Activated T-helper 9 cell treated with anti-CD3 and anti-CD28 coated beads, Interleukin-2, amount 50 U/mL, for 16 hours (primary cell): ENCODE measurements at places on chromosomes 12 and 14.

DNA sequence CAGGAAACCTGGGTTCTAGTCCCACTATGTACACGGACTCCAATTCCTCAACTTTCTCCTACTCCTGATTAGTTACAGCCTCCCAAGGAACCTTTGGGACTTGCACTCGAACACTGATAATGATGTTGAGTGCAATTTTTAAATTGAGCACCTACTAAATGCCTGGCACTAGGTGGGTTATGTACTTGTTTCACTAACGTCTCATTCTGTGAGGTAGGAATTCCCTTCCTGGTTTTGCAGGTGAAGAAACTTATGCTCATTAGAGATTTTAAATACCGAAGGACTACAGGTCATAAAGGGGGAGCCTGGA lies 536 bp downstream of the PARPBP start:
- DNase-seq = no peak

GRCh38 chr12:89162589-89163261 lies 189.6 kb downstream of the DUSP6 start:
- DNase-seq = peak; percentile 41

GRCh38 chr14:77488558-77488957 lies 10.1 kb downstream of the ISM2 start:
- DNase-seq = no peak

GRCh38 chr12:65828711-65829339 lies 4.5 kb downstream of the HMGA2 start:
- DNase-seq = no peak

GRCh38 chr14:25197885-25198284 lies 147.9 kb upstream of the STXBP6 start:
- no peak for DNase-seq

- DNase-seq = no peak
Observed at GRCh38 chr14:92986254-92987147, 63.6 kb downstream of the CHGA start.

GRCh38 chr12:42977451-42978230 lies 388.1 kb upstream of the PRICKLE1 start:
- no peak for DNase-seq

GRCh38 chr14:94278731-94279130 lies 14.3 kb downstream of the SERPINA10 start:
- DNase-seq = no peak

DNA sequence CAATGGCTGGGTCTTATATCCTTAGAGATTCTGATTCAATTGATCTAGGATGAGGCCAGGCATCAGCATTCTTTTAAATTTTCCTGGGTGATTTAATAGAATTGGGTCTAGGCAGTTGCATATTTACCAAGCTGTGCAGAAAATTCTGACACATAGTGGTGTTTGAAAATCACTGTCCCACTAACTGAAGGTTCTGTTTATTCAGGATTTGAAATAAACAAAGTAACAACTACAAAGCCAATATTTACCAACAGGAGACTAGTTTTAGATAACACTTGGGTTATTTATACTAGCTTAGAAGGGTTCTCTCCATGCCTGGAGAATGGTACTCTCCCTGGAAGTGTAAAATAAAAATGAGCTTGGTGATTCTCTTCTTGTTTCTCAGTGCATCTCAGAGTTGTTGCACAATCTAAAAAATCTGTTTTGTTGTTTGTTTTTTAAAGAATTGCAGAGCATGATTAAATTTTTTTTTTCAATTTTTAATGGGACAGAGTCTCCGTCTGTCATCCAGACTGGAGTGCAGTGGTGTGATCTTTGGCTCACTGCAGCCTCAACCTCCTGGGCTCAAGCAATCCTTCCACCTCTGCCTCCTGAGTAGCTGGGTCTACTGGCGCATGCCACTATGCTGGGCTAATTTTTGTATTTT lies 16.9 kb downstream of the BEST3 start:
- no peak for DNase-seq

DNA sequence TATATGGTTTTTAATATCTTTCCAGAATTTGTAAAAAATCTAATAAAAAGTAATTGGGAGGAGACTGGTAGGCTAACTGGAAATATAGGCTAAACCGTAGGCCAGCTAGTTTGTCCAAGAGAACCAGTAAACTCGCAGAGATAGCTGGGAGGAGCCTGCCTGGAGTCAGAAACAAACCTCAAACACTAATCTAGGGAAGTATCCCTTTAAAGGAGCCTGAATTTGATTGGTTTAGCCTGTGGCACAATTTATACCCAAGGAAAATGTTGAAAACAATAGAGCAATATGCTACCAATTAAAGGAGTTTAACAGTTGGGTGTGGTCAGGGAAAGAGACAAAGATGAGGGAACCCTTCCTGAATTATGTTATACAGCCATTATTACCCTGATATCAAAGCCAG lies 109.6 kb downstream of the EML5 start:
- DNase-seq = no peak

GRCh38 chr12:69457433-69457832 lies 12.8 kb upstream of the FRS2 start:
- no peak for DNase-seq

GRCh38 chr12:105433804-105434203 lies 103.3 kb downstream of the C12orf75 start:
- DNase-seq = no peak

DNA sequence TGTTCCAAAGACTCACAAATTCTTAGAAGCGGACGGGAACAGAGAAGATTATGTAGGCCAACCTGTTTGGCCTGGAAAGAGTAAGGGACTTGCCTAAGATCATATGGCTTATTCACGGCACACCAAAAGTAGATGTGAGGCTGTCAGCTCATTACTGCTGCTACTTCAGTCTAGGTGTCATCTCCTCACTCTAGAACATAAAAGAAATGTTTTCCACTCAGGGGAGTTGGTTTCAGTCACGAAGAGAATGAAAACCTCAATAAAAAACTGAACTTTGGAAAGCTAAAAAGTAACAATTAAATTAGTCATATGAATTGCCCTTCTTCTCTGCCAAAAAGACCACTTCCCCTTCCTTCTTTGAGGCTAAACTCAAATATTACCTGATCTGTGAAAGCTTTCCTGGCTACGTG lies 658 bp upstream of the CEP128 start:
- DNase-seq = no peak

GRCh38 chr12:104339663-104340062 lies 36.1 kb downstream of the EID3 start:
- no peak for DNase-seq

GRCh38 chr12:92608151-92609091 lies 94.4 kb upstream of the PLEKHG7 start:
- DNase-seq = no peak

DNA sequence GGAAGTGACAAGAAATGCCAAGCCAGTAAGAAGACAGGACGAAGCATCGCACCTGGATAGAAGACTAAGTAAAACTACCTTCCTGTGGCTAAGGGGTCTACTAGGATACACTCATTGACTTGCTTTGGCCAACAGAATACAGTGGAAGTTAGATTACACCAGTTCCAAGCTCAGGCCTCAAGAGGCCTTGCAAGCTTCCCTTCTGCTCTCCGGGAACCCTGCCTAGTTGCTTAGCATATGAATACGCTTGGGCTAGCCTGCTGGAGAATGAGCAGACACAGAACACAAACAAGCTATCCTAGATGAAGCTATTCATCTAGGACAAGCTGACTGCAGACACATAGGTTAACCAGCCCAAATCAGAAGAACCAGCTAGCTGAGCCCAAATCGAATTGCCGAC lies 97.0 kb downstream of the DPF3 start:
- DNase-seq = no peak

- peak; percentile 73 for DNase-seq
Observed at GRCh38 chr12:124992874-124993625, 395 bp upstream of the BRI3BP start.

GRCh38 chr12:42683266-42683665 lies 93.7 kb upstream of the PRICKLE1 start:
- no peak for DNase-seq

GRCh38 chr12:66120477-66120876 lies 10.1 kb downstream of the LLPH start:
- DNase-seq = no peak

DNA sequence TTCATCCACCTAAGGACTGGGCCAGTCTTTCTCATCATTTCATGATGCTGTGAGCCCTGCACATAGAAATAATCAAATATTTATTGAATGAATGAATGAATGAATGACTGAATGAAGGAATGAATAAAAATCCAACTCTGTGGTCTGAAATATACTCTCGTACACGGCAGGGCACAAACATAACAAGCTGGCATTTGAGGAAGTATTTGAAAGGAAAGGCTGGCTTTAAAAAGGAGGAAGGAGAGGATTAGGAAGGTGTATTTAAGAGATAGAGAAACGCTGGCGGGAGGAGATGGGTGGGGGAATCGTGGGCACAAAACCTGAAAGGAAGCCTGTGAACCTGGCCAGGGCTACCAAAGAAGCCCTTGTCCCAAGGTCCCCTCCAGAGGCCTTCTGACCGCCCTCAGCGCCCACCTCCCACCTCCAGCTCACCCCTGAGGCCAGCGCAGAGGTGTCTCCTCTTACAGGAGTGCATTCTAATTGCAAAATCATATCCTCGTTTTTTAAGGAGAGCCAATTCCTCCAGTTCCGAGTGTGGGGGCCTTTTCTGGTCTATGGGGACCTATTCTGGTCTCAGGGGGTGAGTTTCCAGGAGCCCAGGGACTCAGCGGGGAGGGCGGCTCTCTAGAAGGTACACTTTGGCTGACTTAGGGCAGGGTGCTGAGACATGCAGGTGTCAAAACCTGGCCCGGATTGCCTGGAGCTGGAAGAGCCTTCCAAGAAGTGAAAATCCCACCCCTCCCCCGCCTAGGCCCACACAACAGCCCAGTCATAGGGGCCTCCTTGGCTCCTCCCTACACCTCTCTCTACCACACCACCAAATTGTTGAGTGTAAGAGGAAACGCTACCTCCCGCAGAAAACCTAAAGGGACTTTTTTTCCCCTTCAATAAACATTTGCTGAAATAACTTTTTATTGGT lies 8.7 kb upstream of the JDP2 start:
- no peak for DNase-seq

DNA sequence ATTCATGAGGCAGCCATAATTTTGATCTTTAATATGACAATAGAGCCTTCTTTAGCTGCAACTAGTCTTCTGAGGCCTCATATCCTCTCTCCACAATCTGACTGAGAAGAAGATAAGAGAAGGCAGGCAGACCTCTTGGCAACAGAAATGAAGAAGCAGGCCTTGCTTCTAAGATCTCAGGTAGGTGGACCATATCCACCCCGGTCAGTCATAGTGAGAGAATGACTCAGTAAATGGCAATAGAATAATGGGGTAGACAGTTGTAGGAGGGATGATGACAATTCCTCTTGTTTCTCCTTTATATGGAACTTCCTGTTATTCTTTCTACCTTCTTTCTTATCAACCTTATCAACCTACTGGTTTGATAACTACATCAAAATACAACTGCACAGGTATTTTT lies 246.7 kb upstream of the G2E3 start:
- no peak for DNase-seq

DNA sequence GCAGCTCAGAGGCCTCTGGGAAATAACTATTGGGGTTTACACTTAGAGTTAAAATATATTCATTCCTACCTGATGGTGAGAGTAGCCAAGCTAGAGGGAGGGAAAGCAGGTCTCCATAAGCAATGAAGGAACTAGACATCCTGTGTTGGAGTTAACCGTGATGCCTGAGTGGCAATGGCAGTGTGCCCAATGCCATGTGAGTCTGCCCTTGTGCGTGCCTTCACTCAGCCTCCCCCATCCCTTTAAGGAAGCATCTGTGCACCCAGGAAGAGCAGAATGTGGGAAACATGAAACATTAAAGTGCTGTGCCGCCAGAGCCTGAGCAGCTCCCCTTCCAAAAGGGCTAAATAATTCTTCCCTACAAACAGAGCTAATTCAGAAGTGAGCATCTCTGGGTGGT lies 76.3 kb downstream of the COX16 start:
- DNase-seq = no peak

GRCh38 chr14:30243805-30244204 lies 315.2 kb upstream of the G2E3 start:
- DNase-seq = no peak

- DNase-seq = no peak
Observed at GRCh38 chr12:104680070-104680469, 223.3 kb downstream of the CHST11 start.

DNA sequence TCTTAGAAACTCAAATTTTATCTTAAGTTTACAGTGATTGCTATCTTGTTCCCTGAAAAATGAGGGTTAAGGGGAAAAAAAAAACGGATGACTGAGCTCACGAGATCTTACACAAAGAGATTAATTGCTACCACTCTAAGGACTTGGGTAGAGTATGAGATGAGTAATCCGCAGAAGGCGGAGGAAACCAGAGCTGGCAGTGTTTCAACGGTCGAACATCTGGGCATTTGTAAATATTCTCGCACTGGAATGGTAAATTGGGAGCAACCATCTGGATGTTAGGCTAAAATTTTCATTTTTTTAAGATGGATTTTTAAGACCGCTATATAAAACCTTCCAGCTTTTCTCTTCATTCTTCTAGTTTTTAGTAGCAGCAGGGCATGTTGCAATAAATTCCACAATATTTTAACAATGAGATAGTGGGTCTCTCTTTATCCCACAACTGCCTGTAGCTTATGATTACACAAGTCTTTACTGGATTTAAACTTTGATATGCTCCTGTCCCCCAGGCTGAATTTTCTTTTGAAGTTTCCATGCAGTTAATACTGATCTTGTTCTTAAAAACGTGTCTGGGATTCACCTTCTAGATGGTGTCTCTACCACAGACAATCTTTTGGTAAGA lies 1324.1 kb downstream of the AACS start:
- no peak for DNase-seq

DNA sequence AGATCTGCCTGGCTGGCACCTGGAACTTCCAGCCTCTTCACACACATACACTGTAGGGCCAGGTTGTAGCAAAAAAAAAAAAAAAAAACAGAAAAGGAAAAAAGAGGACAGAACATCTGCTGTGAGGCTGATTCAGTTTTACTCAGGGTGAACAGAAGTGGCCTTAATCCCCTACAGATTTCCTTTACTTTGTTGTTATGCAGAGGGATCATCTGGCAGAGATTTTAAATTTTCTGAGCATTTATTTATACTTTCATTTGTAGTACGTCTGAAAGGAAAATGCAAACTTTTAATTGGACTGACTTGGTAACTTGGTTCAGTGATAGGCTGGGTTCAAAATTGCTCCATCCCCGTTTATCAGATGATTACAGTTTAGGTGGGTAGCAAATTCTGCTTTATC lies 50.8 kb upstream of the PRICKLE1 start:
- no peak for DNase-seq

DNA sequence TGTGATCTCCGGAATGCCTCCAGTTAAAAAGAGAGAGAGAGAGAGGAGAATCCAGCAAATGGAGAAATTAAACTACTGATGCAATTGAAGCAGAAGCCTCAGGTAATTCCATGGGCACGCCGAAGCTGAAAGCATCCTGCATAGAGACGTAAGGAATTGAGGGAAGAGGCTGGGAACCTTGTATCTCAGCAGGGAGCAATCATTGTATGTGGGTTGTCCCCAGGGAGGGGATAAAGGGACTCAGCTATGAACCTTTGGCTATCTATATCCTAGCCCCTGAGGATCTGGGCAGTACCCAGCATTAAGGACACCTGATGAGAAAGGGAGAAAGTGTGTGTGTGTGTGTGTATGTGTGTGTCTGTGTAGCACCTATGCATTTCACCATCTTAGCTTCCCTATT lies 95.8 kb upstream of the ATXN7L3B start:
- no peak for DNase-seq
